Mammary epithelial cell (primary cell): ENCODE measurements at places on chromosomes 2 and 18.

DNA sequence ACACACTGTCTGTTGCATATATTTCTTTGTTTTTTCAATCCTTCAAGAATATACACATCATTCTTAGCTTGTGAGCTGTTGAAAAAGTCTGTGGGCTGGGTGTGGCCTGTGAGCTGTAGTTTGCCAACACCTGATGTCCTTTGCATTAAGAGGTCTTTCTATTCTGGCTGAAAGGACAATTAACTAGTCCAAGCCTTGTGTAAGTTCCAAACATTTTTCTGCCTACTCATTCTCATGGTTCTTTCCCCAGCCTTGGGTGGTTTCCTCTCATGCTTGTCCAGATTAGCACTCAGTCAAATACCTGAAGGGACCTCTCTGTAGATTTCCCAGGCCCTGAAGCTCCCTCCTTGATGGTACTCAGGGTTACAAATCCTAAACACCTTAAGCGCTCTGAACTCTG lies 57.8 kb upstream of the NABP1 start:
- peak; percentile 84 for DNase-seq

GRCh38 chr2:7665880-7666279 lies 748.7 kb downstream of the RNF144A start:
- no peak for DNase-seq

GRCh38 chr2:7800031-7800430 lies 881.8 kb upstream of the ID2 start:
- no peak for DNase-seq

- no peak for DNase-seq
Measured at GRCh38 chr2:129753261-129753660, 226.2 kb upstream of the RAB6C start.

- no peak for DNase-seq
Measured at GRCh38 chr18:62224229-62224628, 37.2 kb downstream of the RELCH start.

GRCh38 chr2:96485751-96486651 lies 19.2 kb downstream of the NEURL3 start:
- DNase-seq = peak; percentile 94

DNA sequence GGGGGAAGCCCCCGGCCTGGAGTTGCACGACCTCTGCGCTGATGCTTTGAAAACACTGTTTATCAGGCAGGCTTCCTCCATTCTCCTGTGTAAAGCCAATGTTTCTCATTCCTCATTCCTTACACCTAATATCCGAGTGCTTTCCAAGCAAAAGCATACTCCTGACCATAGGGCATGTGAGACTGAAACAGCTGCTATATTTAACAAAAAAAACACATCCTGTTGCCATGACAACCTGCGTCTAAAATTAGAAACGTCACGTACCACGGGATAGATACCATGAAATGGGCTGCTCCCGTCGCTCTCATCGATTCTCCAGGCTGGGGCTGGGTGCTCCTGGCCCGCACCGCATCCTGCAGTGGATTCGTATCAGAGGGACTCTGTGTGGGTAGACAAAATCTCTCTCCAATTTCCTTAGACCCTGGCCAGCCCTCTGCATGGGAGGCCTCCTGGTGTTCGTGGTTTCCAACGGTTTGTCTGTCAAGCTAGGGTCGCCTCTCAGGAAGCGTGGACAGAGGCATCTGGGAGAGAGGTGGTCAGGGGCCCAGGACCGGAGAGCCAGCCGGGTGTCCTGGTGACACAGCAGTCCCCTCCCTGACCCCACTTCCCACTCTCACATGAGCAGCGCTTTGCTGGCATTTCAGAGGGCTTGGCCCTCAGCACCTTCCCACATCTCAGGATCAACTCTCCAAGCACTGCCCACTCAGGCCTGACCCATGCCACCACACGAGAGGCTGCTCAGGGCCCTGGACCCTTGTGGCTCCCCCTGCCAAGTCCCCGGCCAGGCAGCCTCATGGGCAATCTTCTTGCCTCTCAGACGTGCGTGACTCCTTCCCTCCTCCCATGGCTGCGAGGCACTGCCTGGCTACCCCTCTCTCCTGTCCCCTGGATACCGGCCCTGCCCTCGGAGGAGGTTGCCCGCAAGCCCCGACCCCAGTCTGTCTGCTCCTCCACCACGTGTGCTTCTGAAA lies 268.1 kb downstream of the NDUFA10 start:
- DNase-seq = no peak

DNA sequence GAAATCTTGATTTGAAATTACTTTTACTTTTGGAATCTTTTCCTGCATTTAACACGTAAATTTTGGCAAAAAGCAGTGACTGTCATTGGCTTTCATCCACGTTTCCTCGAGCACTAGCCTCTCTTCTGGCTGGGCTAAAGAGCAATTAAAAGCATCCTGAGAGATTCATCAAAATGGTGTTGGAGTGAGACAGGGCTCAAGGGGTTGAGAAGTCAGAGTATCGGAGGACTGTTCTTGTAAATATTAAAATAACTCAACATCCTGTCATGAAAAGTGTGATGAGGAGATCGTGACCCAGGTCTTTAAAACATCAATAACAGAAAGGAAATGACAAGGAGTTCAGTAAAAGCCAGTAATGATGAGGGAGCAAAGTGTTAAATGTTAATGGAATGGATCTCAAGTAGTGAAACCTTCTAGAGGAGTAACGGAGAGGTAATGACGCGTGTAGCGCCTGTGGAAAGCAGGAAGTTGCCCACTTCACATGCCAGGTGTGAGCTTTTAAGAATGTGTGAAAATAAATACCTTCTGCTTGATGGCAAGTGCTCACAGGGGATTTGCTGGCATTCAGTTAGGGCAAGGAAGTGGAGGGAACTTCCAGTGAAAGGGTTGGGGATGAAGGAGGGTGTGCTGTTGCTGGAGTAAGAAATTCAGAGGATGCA lies 754.4 kb downstream of the ADCYAP1 start:
- DNase-seq = no peak

DNA sequence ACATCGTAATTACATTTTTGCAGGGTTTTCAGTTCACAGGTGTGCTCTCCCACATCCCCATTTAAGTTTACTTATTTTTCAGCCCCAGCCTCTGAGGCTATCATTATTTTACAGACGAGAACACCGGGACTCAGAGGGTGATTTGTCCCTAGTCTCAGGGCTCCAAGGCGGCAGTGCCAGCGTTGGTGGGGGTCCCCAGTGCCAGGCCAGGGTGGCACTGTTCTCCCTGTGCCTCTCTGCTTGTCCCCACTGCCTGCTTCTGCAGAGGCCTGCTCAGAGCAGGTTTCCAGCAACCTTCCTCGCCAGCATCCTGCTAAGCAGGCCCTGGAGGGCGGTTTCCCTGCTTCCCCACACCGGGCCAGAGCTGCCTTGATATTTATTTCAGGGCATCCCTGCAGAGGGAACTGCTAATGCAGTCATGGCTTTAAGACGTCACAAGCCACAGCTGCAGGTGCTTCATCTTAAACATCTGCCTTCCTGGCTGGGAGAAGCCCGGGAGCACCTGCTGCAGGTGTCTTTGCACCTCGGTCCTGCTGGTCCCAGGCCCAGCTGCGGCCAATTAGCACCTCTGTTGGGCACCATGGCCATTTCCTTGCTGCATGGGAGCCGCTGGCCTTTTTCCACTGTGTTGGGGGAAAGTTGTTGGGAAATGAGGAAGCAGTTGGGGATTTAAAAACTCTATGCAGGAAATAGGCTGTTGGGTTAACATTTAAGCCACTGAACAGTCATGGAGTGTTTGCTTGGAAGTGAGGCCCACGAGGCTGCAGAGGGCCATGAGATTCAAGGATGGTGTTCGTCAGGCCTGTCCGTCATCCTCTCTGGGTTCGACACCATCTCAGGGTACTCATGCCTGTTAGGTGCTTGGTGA lies 22.8 kb downstream of the HPCAL1 start:
- no peak for DNase-seq

DNA sequence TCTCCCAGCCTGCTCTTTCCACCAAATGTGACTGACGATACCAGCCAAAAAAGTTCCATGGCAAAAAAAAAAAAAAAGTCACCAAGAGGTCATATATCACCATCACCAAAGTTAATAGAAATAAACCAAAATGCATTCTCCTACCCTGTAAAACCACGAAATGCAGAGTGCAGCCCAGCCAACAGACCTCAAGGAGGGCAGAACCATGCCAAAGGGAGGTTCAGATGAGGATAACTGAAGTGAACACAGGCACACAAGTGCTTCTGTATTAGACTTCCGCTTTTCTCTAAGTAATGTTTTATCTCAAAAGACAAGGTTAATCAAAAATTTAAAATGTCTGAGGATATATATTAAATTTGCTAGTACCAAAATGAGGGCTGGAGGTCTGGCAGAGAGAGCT lies 5.5 kb downstream of the SERPINE2 start:
- no peak for DNase-seq

- no peak for DNase-seq
Measured at GRCh38 chr2:29223257-29223656, 108.0 kb downstream of the CLIP4 start.

DNA sequence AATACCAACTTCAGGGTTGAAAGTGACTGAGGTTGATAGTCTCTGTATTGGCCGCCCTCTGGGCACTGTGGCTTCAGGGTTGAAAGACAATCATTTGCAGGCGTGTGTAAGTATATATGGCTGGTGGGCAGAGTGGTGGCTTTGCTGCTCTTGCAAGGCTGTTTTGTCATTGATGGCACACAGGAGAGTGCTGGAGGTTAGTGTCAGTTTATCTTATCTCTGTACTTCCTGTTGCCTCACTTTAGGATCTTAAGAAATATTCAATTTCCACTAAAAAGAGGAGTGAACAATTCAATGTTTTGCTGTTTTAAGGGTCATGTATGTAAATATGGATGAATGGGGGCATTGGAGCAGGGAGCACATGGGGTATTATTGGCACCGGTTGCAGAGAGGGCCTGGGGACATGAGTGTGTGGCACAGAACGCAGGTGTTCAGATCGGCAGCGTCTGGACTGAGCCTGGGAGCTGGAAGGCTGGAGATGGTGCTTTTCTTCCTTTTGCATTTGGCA lies 51.5 kb downstream of the NCK2 start:
- DNase-seq = no peak

DNA sequence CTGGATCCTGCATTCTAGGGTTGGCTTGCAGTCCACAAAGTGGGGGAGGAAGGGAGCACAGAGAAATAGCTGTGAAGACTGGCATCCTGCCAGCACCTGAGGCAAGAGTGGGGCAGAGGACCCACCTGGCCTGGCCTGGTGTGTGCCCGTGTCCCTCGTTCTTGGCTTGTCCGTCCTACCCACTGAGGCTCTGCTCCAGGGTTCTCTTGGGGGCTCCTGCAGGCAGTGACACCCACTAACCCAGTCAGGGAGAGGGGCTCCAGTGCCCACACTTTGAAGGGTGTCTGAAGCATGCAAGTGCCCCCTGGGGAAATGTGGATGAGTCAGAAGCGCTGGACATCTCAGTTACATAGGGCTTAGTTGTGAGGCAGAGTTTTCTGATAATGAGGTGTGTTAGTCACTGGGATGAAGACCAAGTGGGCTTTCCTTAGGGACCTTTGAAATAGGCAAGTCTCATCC lies 79.4 kb downstream of the SLC4A3 start:
- no peak for DNase-seq

DNA sequence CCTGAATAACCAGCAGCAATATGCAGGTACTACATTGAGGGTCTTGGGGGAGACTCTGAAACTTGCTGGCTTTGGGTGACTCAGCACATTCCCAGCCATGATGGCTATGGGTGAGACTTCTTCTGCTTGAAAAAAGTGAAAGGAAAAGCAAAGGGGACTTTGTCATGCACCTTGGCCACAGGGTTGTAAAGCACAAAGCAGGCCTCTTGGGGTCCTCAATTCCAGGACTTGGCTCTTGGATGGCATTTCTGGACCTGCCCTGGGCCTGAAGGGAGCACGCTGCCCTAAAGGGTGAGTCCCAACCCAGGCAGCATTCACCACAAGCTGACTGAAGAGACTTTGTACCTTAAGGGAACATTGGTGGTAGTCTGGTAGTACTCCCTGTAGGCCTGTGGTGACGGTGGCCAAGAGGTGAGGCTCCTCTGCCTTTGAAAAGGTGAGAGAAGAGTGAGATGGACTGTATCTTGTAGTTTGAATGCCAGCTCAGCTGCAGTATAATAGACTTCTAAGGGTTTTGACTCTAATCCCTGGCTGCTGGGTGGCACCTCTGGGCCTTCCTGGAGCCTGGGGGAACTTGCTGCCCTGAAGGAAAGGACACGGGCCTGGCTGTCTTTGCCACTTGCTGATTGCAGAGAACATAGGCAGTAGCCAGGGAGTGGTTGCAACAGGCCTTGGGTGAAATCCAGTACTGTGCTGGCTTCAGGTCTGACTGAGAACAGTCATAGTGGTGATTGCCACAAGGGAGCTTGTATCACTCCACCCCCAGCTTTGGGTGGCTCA lies 36.5 kb upstream of the CYTIP start:
- DNase-seq = peak; percentile 40

GRCh38 chr18:23183411-23184150 lies 48.3 kb downstream of the CABLES1 start:
- DNase-seq = no peak

GRCh38 chr2:229884775-229885699 lies 36.8 kb downstream of the TRIP12 start:
- DNase-seq = no peak

DNA sequence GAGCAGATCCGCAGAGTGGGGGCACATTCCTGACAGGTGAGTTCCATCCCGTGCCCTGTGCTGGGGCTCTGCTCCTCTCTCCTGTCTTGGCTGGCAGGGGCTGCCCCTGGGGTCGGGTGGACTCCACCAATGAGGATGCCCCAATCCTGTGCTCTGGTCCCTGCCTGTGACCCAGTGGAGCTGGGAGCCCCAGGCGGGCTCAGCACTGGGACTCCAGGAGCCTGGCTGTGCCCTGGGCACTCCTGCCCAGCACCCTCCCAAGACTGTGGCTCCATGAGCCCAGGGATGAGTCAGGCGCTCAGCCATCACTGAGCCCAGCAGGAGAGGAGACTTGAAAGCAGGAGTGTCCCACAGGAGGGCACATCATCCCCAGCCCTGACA lies 53.9 kb downstream of the MBP start:
- DNase-seq = no peak

- DNase-seq = no peak
Measured at GRCh38 chr18:48819276-48819675, 131.5 kb downstream of the SMAD7 start.

- no peak for DNase-seq
Measured at GRCh38 chr2:157291018-157291417, 33.5 kb downstream of the GALNT5 start.

DNA sequence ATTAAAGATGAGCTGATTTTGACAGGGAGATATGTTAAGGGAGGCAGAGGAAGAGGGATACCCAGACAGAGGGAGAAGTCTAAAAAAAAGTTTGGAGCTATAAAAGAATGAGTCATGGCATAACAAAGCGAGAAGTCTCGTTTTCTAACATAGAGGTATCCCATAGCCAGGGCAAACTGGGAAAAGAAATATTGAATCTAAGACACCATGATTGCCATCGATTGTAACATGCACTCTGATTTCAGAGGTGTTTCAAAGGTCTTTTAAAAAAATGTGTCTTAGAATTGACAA lies 110.7 kb downstream of the MDH1 start:
- DNase-seq = no peak

- DNase-seq = peak; percentile 99
Measured at GRCh38 chr2:112869258-112869842, 32.8 kb upstream of the IL1B start.
